Substantia nigra (tissue), 51 donors: ENCODE measurements at places on chromosomes 12 and 14.

DNA sequence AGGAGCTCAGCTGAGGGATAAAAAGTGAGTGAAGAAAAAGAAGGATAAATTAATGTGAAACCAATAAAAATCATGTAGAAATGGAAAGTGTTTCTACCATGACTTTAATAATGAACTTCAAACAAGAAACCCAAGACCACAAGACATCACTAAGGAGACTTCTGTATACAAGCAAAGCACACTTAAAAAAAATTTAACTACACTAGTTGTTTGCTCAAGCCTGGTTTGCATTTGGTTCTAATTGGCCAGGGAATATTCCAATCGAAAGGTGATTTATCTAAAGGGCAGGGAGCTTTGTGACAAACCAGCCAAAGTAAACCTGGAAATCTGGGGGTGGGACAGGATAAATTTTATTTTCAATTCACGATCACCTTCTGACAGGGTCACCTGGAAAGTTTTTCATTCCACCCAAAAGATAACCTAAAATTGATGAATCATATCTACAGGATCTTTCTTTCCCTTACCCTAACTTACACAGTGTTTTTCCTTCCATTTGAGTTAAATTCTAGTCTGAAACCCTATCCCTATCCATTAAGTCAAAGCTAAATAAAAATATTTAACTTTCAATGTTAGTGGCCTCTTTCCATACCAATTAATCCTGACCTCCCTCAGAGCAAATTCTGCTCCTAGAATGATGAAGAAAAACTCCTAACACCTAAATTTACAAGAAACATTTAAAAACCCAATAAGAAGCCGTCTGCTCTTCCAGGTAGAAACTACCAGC, 2.6 kb downstream of the EGLN3 start:
- DNase-seq, result no peak

DNA sequence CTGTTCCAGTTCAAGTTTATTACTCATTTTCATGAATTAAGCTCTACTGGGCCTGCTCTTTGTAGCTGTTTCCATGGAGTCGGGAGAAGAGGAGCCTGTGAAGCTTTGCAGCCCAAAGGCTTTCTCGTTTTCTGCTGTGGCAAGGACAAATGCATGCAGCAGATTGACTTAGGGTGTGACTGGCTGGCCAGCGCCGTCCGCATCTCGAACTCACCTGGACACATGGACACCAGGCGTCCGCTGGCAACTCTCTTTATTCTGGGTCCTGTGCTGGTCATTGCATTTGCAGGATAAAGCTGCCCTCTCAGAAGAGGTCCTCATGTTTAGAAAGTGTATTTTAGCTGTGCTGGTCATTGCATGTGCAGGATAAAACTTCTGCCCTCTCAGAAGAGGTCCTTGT, 350.4 kb downstream of the TMEM121 start:
- no peak for DNase-seq

DNA sequence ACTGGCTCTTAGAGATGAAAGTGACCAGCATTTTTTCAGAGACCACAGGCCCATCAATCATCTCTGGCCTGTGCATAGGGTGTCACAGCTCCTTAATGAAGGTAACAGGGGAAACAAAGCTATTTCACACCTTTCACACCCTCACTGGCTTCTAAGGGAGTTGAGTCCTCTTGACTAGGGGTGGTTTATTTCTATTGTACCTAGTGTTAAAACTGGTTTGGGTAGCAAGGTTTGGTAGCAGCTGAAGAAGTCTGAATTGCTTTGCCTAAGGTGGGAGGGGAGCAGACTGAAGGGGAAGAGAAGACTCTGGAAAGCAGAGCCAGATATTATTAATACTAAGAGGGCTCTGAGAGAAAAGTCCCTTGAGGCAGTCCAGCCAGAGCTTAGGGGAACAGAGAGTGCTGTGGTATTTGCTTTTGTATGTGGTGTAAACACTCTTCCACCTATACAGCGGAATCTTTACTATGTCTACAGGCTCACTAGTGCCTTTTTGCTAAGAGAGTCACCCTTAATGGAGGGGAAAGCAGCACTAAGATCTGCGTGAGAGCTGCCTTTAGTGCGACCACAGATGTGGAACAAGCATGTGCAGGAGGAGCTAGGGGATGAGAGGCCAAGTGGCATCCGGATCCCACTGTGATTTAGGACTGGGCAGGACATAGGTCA, 95.8 kb downstream of the STXBP6 start:
- DNase-seq, result no peak

GRCh38 chr14:37230551-37231194, 32.9 kb downstream of the MIPOL1 start:
- DNase-seq, result no peak

DNA sequence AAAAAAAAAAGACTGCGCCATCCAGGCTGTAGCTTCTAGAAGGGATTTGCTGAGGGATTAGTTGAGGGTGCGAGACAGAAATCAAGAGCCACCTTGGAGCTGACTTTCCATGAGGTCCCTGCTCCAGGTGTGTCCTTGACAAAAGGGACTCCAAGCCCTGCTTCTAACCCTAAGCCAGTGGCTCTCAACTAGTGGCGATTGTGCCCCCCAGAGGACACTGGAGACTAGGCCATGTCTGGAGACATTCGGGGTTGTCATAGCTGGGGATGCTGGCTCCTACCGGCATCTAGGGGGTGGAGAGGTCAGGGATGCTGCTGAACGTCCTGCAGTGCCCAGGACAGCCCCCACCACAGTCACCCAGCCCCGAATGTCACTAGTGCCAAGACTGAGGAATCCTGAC, 40.6 kb downstream of the SPRING1 start:
- no peak for DNase-seq

DNA sequence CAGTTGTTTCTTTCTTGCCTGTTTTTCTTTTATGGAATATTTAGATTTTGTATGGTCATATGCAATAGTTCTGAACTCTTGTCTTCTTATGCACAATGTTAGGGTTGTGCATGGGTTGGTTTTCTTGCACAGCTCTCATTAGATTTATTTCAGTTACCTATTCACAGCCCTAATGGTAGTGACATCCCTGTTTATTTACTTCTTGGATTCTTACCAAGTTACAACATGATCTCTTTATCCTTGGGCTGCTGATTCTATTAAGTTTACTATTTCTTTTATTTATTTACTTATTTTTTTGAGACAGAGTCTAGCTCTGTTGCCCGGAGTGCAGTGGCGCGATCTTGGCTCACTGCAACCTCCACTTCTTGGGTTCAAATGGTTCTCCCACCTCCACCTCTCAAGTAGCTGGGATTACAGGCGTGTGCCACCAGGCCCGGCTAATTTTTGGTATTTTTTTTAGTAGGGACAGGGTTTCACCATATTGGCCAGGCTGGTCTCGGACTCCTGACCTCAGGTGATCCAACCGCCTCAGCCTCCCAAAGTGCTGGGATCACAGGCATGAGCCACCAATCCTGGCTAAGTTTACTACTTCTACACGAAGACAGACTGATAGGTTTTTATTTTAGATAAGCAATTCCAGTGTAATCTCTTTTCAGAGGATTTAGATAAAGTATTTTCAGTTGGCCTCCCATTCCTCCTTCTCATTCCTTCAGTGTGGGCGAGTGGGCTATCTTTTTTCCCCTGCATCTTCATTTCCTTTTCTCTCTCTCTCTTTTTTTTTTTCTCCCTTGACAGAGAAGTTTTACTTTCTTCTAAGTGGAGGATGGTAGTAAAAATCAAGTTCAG, 395.1 kb upstream of the RGS6 start:
- no peak for DNase-seq

DNA sequence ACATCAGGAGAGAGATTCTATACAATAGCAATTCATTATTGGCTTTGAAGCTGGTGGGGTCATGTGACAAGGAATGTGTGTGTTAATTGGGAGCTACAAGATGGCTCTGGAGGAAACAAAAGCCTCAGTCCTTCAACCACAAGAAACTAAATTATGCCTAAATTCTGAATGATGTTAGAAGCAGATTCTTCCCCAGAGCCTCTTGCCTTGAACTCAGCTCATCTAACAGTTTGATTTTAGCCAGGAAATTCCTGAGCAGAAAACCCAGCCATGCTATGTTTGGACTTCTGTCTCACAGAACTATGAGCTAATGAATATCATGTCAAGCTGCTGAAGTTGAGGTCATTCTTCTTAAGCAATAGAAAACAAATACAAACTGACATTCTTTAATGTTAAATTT, 274.7 kb downstream of the SLC6A15 start:
- DNase-seq, result no peak

- no peak for DNase-seq
Measured at GRCh38 chr12:22593864-22594263, 31.1 kb upstream of the ETNK1 start.

DNA sequence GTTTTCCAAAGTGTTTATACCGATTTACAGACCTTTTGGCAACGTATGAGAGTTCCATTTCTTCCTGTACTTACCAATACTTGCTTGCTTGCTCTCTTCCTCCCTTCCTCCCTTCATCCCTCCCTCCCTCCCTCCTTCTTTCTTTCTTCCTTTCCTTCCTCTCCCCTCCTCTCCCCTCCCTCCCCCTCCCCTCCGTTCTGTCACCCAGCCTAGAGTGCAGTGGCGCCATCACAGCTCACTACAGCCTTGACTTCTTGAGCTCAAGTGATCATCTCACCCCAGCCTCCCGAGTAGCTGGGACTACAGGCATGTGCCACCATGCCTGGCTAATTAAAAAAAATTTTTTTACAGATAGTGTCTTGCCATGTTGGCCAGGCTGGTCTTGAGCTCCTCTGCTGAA, 40.4 kb downstream of the DIP2B start:
- DNase-seq, result no peak

- peak; percentile 75 for DNase-seq
Measured at GRCh38 chr14:102951034-102951433, 28.6 kb downstream of the AMN start.

DNA sequence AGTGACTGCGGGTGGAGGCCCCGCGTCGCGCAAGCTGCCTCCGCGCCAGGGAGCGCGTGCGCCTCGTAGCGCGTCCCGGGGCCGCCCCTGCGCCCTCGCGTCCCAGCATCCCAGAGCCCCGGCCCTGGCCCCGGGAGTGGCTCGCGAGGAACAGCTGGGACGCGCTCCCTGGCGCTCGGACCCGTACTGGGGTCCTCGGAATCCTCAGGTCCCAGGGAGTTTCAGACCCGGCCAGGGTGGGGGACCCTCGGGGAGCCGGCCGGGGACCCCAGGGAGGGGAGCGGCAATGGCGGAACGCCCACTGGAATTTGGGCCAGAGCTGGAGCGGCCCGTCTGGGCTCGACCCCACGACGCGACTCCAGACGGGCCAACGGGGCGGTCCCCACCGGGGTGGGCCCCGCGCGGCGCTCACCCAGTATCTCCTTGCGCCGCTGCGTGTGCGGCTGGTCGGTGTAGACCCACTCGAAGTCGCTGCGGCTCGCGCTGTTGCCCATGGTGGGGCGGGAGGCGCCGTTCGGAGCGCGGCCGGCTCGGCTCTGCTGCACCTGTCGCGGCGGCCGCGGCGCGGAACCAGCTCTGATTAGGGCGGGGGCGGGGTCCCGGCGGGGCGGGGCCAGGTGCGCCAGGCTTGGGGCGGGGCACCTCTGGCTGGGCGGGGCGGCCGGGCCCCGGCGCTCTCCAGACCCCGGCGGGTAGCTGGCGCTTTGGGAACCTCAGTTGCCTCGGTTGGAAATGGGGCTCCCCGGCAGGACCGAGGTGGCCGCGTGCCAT, at the start of gene DEGS2:
DEGS2 (minus strand) TSS at position 552 of the 771 bp plus-strand sequence; CDS start at position 494, 58 bp downstream.
- DNase-seq, result no peak

DNA sequence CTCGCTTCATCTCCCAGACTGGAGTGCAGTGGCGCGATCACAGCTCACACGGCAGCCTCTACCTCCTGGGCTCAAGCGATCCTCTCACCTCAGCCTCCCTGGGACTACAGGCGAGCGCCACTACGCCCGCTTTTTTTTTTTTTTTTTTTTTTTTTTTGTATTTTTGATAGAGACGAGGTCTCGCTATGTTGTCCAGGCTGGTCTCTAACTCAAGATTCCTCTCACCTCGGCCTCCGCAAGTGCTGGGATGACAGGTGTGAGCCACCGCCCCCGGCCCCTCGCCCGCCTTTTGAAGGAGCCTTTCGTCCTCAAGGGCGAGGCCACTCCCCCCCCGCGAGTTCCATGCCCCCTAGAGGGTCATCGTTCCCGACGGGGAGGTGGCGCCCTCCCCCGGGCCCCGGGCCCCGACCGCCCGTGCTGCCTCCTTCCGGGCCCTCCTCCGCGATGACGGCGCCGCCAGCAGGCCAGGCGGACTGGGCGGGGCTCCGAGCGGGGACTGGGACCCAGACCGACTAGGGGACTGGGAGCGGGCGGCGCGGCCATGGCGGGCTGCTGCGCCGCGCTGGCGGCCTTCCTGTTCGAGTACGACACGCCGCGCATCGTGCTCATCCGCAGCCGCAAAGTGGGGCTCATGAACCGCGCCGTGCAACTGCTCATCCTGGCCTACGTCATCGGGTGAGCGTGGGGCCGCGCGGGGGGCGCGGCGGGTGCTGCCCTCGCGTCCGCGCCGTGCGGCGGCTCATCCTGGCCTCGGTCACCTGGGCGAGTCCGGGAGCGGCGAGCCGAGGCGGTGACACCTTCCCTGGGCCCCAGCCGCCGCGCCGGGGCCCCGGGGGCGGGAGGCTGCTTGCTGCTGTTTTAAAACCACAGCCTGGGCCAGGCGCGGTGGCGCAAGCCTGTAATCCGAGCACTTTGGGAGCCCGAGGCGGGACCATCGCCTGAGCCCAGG, at the start of gene P2RX4:
P2RX4 (plus strand) TSS at position 506 of the 949 bp plus-strand sequence; CDS start at position 542, 36 bp downstream.
- DNase-seq, result peak; percentile 63

GRCh38 chr12:109811624-109811995, 21.6 kb downstream of the TRPV4 start:
- no peak for DNase-seq

DNA sequence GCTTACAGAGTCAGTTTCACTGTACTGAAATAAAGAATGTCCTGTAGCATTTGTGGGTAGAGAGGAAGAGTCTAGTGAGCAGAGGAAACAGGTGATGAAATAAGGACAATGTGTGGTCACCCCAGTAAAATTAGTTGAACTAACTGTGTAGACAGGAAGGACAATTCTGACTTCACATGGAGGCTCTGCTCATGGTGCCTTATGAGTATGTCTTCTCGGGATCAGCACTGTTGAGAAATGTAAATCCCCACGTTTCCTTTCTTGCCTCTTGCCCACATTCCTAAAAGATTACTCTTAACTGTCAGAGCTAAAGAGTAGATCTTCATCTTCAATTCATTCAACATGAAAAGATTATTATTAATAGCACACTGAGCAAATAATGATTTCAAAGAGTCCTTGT, 113.2 kb upstream of the FLRT2 start:
- DNase-seq, result no peak

DNA sequence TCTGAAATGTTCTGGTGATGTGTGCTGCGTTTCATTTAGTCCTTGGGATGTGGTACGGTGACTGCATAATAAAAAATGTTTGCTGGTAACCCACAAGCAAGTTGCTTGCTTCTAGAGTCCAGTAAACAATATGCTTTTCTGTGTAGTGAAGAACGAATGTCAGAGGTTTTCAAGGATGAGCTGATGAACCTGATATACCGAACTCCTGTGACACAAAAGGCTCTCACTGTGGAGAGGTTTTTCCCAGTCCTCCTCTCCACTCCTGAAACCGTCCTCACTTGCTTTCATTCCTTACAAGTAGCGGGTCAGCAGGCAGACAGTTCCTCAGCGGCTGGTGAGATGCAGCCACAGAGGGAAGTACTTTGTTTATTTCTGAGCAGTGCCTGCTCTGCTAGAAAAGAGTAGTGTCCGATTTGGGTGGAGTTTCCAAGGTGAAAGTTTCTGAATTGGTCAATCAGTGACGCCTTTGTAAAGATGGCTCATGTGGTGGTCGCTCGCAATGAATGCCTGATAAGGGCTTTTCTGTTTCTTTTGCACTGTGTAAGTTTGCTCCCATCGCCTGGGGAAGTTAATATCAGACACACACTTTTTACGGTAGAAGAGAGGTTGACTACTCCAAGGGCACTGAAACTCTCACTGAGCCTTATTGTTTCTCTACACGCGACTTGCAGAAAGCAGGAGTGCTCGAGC, 3.0 kb downstream of the ETV6 start:
- DNase-seq, result no peak
